ENCODE measurements at places on chromosomes 1 and 21. TPM values are rescaled to one million over a fixed set of nuclear protein-coding genes. Genes with fewer than 3 reads are reported as not detected.
A peak's percentile ranks its signal among the peaks of the same experiment; 100 is the strongest.

- H3K4me1 ChIP-seq: no peaks in the 10 kb centered on the region
- no peaks in the 10 kb centered on the region for H3K36me3 ChIP-seq
- H3K27me3 ChIP-seq: no peaks in the 10 kb centered on the region
- H3K27ac ChIP-seq: no peak overlapping the region
Observed at GRCh38 chr1:15189692-15190370, 36.3 kb downstream of the TMEM51 start.

GRCh38 chr1:31860581-31860980 lies 44.8 kb upstream of the SPOCD1 start:
- DNase-seq: no peak
- H3K4me1 ChIP-seq: peaks cover 3% of the 10 kb centered on the region
- H3K4me3 ChIP-seq: no peak overlapping the region
- no peaks in the 10 kb centered on the region for H3K36me3 ChIP-seq
- no peaks in the 10 kb centered on the region for H3K27me3 ChIP-seq

- H3K4me3 ChIP-seq: no peak overlapping the region
- no peak for DNase-seq
- no peaks in the 10 kb centered on the region for H3K36me3 ChIP-seq
Observed at GRCh38 chr1:46173361-46173856, 1.5 kb upstream of the TSPAN1 start.

GRCh38 chr1:20893931-20894330 lies 106.8 kb upstream of the HP1BP3 start:
- DNase-seq: no peak
- no peak overlapping the region for H3K27ac ChIP-seq
- no peak overlapping the region for H3K4me3 ChIP-seq
- H3K27me3 ChIP-seq: no peaks in the 10 kb centered on the region

DNA sequence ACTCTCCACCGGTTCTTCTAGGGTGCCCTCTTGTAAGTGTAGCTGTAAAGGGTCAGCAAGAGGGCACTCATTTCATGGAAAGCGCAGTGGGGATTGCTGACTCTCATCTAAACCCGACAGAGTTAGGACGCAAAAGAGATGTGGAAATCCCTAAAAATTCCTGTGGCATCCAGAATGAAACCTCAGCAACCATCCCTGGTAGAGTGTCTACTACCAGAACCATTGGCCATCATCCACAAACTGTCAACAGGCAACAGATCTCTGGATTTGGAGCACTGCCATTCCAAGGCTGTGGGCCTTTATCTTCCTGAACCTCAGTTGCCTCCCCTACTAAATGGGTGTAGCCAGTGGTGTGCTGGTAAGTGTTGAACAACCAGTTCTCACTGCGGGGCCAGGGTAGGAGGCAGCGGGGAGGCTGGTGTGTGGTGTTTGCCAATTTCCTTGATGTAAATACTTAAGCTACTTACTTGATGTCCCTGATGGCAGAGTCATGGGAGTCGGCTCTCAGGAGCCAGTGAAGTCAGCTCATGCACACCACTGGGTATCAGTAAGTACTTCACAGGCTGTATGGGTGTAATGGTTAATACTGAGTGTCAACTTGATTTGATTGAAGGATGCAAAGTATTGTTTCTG lies 195.8 kb downstream of the KAZN start:
- no peak for DNase-seq
- peaks cover 6% of the 10 kb centered on the region for H3K27me3 ChIP-seq
- no peaks in the 10 kb centered on the region for H3K36me3 ChIP-seq
- H3K4me3 ChIP-seq: no peak overlapping the region
- H3K27ac ChIP-seq: no peak overlapping the region
- no peaks in the 10 kb centered on the region for H3K4me1 ChIP-seq

DNA sequence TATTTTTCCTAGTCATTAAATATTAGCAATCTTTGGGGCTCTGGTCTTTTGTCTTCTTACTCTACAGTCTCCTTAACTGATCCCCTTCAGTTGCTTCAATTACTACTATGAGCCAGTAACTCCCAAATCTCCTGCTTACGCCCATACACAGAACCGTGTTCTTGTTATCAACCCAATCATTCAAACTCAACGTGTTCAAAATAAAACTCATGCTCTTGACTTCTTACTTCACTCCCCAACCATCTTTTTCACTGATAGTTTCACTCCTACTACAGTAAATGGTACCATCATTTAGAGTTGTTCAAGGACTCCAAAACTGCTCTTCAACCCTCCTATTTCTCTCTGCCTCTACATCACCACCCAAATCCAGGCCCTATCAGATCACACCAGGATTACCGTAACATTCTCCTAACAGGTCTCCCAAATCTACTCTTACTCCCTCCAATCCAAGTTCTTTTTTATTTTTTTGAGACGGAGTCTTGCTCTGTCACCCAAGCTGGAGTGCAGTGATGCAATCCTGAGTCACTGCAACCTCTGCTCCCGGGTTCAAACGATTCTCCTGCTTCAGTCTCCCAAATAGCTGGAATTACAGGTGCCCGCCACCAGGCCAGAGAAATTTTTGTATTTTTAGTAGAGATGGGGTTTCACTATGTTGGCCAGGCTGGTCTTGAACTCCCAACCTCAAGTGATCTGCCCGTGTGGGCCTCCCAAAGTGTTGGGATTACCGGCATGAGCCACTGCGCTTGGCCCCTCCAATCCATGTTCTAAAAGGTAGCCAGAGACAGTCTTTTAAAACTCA lies 3.0 kb downstream of the YARS1 start:
- peaks cover 18% of the 10 kb centered on the region for H3K4me1 ChIP-seq
- no peak for DNase-seq
- H3K36me3 ChIP-seq: peaks cover 29% of the 10 kb centered on the region
- H3K4me3 ChIP-seq: no peak overlapping the region
- no peaks in the 10 kb centered on the region for H3K27me3 ChIP-seq

DNA sequence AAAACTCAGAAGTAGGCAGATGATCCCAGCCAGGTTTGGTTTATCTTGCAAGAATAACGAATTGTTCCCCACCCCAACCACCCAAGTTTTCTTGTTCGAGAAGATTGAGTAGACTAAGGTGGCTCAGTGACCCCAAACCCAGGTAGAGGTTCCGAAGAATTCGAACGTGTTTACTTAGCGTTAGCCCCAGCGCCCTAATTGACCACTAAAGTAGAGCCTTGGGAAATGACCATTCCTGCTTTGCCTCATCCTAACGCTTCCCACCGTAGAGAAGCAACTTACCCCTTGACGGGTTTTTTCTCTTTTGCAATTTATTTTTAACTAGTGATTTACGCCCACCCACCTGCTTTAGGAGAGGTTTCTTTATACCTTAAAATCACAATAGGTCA lies 870 bp downstream of the FBXO28 start:
- no peaks in the 10 kb centered on the region for H3K27me3 ChIP-seq
- peak overlapping the region; percentile 96 for H3K27ac ChIP-seq
- DNase-seq: no peak

The KLF17 gene
- not detected for total RNA-seq

GRCh38 chr1:109655615-109656519 lies at the start of gene GSTM4:
TSS of gene GSTM4 (plus strand) at chr1:109656099. CDS start at chr1:109656390, 291 bp downstream.
- peak within 1 kb of the TSS; percentile 81 for H3K4me3 ChIP-seq
- peak within 1 kb of the TSS; percentile 8 for H3K27ac ChIP-seq
- H3K4me1 ChIP-seq: peaks cover 22% of the 10 kb centered on the region
- H3K27me3 ChIP-seq: peaks cover 4% of the 10 kb centered on the region
- peak; percentile 35 for DNase-seq
- peaks cover 5% of the 10 kb centered on the region for H3K36me3 ChIP-seq

DNA sequence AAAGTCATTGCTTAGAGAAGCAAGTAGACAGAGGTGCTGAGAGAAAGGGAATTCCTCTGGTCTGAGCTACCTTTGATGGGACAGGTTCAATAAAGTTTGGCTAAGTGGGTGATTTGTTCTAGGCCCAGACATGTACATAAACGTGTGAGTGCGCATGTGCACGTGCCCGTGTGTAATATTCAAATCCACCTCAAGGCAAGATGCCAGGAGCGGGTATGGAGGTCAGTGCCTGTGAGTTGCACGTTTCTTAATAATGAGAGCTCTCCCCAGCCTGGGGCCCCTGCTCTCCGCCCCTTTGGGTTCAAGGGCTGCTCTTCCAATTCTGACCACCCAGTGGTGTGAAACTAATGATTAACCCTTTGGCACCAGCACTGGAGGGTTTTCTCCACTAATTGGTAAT lies 53.8 kb upstream of the LMO4 start:
- no peaks in the 10 kb centered on the region for H3K36me3 ChIP-seq
- no peak overlapping the region for H3K27ac ChIP-seq
- no peaks in the 10 kb centered on the region for H3K27me3 ChIP-seq
- no peak for DNase-seq

The NES gene
- 0.35 TPM for total RNA-seq

The VANGL2 gene
- total RNA-seq: 0.26 TPM

DNA sequence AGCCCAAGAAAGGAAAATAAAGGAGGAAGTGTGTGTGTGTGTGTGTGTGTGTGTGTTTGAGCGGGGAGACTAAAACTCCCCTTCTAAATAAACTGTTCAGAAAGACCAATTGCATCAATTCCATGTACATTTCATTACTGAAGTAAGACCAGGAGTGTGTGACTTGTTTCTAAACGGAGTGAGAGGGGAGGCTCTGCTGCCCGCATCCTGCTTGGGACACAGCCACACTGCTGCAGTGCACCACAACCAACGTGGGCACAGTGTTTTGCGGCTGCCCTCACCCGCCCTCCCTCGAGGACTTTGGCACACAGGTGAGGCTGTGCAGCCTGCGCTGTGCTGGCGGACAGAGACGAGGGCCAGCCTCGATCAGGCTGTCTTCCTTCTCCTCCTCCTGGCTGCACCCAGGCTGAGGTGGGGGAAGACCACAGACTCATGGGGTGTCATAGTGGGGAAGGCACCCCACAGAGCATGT lies 31.0 kb upstream of the H6PD start:
- H3K4me1 ChIP-seq: peaks cover 31% of the 10 kb centered on the region
- peak; percentile 17 for DNase-seq
- H3K36me3 ChIP-seq: no peaks in the 10 kb centered on the region
- H3K4me3 ChIP-seq: no peak overlapping the region
- H3K27me3 ChIP-seq: peaks cover 12% of the 10 kb centered on the region
- no peak overlapping the region for H3K27ac ChIP-seq

The UBXN10 gene
- total RNA-seq: 0.20 TPM

DNA sequence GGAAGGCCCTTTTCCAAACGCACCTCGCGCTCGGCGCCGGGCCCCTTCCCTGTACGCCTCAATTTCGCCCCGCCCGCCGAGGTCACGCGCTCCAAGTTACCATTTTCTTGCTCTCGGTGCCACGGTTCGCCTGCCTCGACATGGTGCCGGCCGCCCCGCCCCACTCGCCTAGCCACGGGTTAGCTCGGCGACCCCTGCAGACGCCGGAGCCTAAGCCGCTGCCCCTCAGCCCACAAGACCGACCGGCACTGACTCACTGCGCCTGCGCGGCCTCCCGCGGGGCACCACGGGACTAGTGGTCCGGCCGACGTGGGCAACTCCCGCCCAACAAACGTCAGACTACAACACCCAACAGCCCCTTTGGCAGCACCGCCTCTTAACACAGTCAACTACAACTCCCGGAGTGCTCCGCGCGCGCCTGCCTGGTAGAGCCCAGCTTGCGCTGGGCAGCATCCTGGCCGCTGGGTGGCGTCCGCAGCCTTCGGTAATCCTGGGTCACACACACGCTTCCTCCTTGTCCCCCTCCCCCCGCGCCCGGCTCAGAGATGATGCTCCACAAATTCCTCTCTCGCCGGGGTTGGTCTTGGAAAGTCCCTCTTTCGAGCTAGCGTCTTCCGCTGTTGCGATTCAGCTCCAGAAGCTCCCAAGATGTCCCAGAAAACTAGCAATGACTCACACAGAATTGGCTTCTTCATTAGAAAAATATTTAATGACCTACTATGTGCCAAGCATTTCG lies at the start of gene TRAPPC3:
TRAPPC3 (minus strand) TSS at position 250 of the 736 bp plus-strand sequence; CDS start at position 142, 108 bp downstream.
- DNase-seq: peak; percentile 100
- H3K4me3 ChIP-seq: peak within 1 kb of the TSS; percentile 88
- H3K4me1 ChIP-seq: peaks cover 54% of the 10 kb centered on the region
- H3K36me3 ChIP-seq: no peaks in the 10 kb centered on the region
- H3K27ac ChIP-seq: peak within 1 kb of the TSS; percentile 96

GRCh38 chr21:42102526-42102925 lies 31.4 kb downstream of the UMODL1 start:
- H3K27ac ChIP-seq: no peak overlapping the region
- peaks cover 44% of the 10 kb centered on the region for H3K27me3 ChIP-seq
- DNase-seq: no peak

DNA sequence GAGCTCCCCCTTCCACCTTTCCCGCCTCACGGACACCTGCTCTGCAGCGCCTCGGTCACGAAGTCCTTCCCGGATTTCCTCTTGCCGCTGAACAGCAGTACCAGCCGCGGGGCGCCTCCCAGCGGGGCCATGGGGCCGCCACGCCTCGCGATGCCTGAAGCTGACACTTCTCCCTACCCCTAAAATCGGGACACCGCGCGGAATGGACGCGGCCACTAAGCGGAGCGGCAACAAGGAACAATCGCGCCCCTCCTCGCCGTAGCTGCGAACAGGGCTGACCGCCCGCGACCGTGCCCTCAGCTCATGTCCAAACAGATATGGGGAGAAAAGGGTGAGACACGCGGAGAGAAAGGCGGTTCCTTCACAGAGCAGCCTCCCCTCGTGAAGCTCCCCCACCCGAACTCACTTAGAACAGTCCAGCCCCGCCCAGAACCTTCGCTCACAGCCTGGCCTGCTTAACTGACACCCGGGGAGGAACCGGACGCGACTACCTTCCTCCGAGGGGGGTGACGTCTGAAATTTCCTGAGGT lies at the start of gene PMVK:
PMVK (minus strand) TSS at position 165 of the 530 bp plus-strand sequence; CDS start at position 131, 34 bp downstream.
- no peaks in the 10 kb centered on the region for H3K36me3 ChIP-seq
- H3K4me3 ChIP-seq: peak within 1 kb of the TSS; percentile 96
- DNase-seq: peak; percentile 97
- H3K4me1 ChIP-seq: peaks cover 19% of the 10 kb centered on the region
- no peaks in the 10 kb centered on the region for H3K27me3 ChIP-seq

GRCh38 chr1:25443030-25443699 lies 12.5 kb downstream of the MACO1 start:
- H3K36me3 ChIP-seq: peaks cover 3% of the 10 kb centered on the region
- DNase-seq: no peak
- no peaks in the 10 kb centered on the region for H3K27me3 ChIP-seq
- no peak overlapping the region for H3K4me3 ChIP-seq

GRCh38 chr1:24266398-24266941 lies 52.7 kb upstream of the GRHL3 start:
- no peaks in the 10 kb centered on the region for H3K4me1 ChIP-seq
- no peak overlapping the region for H3K27ac ChIP-seq
- no peak for DNase-seq
- no peaks in the 10 kb centered on the region for H3K36me3 ChIP-seq

GRCh38 chr1:231357187-231357772 lies 19.2 kb downstream of the SPRTN start:
- H3K4me3 ChIP-seq: no peak overlapping the region
- no peak overlapping the region for H3K27ac ChIP-seq
- no peaks in the 10 kb centered on the region for H3K27me3 ChIP-seq
- H3K36me3 ChIP-seq: no peaks in the 10 kb centered on the region
- no peaks in the 10 kb centered on the region for H3K4me1 ChIP-seq

The LSM10 gene
- 59.9 TPM for total RNA-seq

DNA sequence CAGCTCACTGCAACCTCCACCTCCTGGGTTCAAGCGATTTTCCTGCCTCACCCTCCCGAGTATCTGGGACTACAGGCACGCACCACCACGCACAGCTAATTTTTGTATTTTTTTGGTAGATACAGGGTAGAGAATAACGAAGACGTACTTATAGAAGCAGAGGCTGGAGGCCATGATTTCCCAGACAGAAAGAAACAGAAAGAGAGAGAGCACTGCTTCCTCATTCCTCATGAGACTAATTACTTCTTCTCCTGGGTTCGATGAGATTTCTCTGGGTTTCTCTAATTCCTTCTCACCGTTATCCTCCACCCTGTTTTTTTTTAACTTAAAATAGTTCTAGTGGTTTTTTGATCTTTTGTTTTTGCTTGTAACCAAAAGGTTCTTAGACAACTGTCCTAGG lies 23.4 kb upstream of the PTP4A2 start:
- no peak for DNase-seq
- H3K27me3 ChIP-seq: no peaks in the 10 kb centered on the region
- H3K4me3 ChIP-seq: no peak overlapping the region
- no peak overlapping the region for H3K27ac ChIP-seq
- H3K4me1 ChIP-seq: peaks cover 18% of the 10 kb centered on the region
- no peaks in the 10 kb centered on the region for H3K36me3 ChIP-seq

The TAS1R1 gene
- not detected for total RNA-seq

The USH2A gene
- total RNA-seq: not detected

The LRRC39 gene
- 1.5 TPM for total RNA-seq
